ENCODE measurements at places on chromosomes 12 and 14.
A peak's percentile ranks its signal among the peaks of the same experiment; 100 is the strongest.

- DNase-seq, result no peak
These were observed 14.2 kb downstream of the ATXN2 start for GRCh38 chr12:111584959-111585358.

- no peak for DNase-seq
These were observed 80.4 kb downstream of the RASSF9 start for GRCh38 chr12:85755760-85756159.

DNA sequence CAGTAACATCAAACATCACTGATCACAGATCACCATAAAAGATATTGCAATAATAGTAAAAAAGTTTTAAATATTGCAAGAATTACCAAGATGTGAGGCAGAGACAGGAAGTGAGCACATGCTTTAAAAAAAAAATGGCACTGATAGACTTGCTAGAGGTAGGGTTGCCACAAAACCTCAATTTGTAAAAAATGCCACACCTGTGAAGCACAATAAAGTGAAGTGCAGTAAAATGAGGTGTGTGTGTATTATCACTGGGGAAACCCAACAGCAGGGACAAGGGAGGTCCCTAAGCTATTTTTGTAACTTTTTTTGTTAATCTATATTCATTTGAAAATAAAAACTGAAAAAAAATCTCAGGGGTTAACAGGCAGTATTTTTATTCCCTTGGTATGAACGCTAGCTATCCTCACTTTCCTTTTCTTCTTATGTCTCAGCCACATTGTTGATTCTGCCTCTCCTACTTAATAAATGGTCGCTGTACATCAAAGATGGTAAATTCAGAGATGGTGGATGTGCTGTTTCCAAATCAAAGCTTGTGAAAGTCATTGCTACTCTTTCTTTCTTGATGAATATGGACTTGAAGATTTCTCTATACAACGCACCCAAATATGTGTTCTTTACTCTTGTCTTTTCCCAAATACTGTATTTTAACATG lies 14.0 kb upstream of the KLRD1 start:
- no peak for DNase-seq

- DNase-seq, result no peak
These were observed 111.0 kb upstream of the MAX start for GRCh38 chr14:65213316-65213715.

DNA sequence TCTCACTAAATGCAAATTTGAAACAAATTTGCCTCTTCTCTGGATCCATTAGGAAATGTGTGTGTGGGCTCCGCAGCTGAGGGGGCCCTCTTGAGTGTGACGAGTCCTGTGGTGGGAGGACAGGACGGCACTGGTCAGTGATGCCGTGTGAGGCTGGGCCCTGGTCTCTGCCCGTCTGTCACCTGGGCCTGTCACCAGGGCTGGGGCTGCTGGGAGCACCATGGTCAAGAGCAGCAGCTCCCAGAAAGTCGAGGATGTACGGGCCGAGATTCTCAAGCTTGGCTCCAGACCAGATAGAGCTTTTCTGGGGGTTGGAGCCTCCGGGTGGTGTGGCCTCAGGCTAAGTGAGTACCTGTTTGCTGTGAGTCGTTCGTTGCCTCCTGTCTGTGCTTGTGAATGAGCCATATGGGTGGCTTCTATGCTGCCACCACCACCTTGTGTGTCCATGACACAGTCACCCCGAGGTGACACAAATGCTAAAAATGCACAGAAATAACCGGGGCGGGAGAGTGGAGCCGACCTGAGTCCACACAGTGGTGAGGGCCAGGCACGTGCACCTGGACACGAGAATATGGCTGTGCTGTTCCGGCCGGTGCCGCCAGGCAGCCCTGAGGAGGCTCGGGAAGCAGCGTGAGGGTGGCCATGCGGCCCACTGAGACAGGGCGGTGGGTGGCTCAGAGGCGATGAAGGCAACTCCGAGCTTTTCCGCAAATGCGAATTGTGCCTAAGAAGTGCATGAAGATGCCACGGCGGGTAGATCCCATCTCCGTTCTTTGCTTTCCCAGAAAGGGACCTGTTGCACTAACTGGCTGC lies 8.7 kb downstream of the PGAM5 start:
- DNase-seq, result no peak

- DNase-seq, result no peak
These were observed 71.6 kb downstream of the DCAF5 start for GRCh38 chr14:69081271-69081670.

GRCh38 chr12:107415834-107416233 lies 269.8 kb upstream of the PWP1 start:
- no peak for DNase-seq

GRCh38 chr14:50402965-50403364 lies 6.3 kb upstream of the CDKL1 start:
- DNase-seq, result no peak

DNA sequence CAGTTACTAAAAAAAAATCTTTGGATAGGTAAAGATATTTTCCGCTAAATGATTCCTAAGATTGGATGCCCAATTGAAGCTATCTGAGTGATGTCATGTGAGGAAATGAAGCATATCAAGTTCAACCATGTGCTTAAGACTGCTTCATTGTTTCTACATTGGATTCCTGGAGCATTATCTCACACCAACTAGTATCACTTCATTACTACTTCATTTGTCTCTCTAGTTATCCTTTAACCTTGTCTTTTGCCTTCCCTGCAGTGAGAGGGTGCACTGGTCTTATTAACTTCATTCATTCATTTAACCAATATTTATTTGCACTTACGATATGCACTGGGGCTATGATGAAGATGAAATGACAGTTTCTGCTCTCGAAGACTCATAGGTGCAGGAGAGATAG lies 198.1 kb downstream of the SLC38A4 start:
- no peak for DNase-seq

- DNase-seq, result no peak
These were observed 187.7 kb downstream of the SSPN start for GRCh38 chr12:26383041-26383440.

- no peak for DNase-seq
These were observed 12.2 kb downstream of the CCDC175 start for GRCh38 chr14:59564366-59564765.

GRCh38 chr12:107586256-107586970 lies 99.2 kb upstream of the PWP1 start:
- no peak for DNase-seq

GRCh38 chr12:93116632-93117031 lies 187.5 kb upstream of the EEA1 start:
- no peak for DNase-seq

DNA sequence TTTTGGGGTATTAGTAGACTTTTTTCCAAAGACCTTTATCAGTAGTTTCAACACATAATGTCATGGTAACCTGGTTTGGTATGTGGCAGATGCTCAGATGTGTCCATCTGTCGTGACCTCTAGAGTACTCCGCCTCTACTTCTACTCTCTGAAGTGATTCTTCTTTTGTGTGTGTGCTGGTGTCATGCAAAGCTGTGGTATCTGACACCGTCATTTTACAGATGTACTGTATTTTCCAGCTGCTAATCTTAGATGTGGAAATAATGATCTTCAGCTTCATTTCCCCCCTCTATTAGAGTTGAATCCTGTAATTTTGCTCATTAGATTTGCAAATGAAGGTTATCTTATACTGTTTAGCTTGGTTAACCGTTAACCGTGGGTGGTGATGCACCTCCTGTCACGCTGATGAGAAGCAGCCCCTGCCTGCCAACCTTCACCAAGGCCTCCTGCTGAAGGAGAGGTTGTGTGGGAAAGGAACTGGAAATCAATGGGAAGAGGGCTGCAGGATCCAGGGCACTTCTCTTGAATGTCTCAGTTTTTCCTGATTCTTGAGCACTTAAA lies 222.4 kb upstream of the AMIGO2 start:
- DNase-seq, result no peak

GRCh38 chr12:17076811-17077210 lies 470.8 kb upstream of the LMO3 start:
- no peak for DNase-seq

- no peak for DNase-seq
These were observed 1.5 kb upstream of the RASAL1 start for GRCh38 chr12:113136990-113137511.

- no peak for DNase-seq
These were observed 36.7 kb downstream of the TBC1D15 start for GRCh38 chr12:71876137-71876799.

- peak; percentile 62 for DNase-seq
These were observed at the start of gene HSPB8 for GRCh38 chr12:119178544-119179334. Gene HSPB8, plus strand, starts transcription at chr12:119178931. Its CDS starts 382 bp downstream, at chr12:119179313.

GRCh38 chr12:113874999-113875561 lies 91.0 kb downstream of the RBM19 start:
- no peak for DNase-seq

DNA sequence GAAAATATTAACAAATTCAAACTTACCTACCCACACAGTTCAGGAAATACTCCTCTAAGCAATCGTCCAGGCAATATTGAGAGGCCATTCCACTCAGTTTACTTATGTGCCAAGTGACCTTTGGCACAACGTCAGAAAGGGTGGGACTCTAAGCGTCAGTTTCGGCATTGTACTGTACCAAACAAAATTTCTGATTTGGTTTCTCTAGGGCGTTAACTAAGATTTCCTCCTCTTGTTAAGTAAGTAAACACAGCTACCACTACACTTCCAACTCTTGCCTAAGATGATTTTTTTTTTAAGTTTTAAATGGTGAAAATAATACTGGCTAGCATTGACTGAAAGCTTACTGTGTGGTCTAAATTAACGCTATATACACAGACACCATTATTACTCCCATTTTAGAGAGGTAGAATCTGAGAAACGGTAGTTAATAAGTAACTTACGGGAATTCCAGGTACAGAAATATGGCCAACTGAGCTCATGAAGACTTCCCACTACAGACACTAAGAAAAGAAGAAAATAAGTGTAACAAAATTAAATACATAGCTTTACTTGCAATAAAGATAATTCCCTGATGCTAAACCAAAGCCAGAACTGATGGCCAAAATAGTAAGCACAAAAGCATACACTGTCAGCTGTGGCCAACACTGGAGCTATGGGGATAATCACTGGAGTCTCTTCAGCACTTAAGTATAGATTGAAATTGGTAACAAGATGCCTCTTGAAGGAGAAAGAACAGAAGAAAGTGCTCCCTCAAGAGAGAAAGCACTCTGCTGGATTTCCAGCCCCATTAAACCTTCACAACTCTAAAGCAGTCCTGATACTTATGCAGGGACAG lies 76.1 kb downstream of the EPS8 start:
- no peak for DNase-seq

GRCh38 chr12:65010437-65010836 lies 110.7 kb downstream of the WIF1 start:
- no peak for DNase-seq

- DNase-seq, result no peak
These were observed 45.5 kb upstream of the FAR2 start for GRCh38 chr12:29103539-29103974.

GRCh38 chr12:100043631-100044030 lies 58.9 kb upstream of the ANKS1B start:
- no peak for DNase-seq

- DNase-seq, result no peak
These were observed 203.3 kb upstream of the CRY1 start for GRCh38 chr12:107296681-107297089.

- no peak for DNase-seq
These were observed 40.4 kb downstream of the TSPAN9 start for GRCh38 chr12:3117591-3118015.

DNA sequence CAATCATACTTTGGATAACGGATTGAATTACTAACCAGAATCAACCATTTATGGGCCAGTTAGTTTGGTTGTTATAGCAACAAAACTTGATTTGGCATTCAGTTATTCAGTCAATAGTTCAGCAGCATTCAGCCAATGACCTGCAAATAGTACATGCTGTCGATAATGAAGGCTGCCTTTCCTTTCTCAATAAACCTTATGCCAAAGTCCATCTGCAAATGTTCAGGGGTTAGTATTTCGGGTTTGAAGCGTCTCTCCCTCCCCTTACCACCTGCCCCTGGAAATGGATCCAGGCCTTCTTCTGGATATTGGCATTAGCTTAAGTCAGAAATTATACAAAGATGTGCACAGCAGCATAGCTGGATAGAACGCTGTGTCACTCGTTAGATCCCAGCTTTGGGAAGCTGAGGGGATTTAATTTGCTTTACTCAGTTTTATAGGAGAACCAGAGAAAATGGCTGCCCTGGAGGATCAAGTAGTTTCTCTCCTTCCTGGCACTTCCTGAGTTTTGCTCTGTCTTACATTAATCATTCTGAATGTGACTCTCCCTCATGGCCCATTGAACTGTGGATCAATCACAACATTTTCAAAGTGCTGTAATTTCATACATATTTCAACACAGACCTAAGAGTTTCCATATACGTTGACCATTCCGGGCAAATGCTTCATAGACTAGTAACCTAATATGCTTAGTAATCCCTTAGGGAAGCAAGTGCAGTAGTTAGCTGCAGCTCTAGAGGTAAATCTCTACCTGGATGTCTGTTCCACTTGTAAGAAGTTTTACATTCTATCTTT lies 46.7 kb upstream of the PTPRR start:
- no peak for DNase-seq

- DNase-seq, result no peak
These were observed 25.6 kb downstream of the MGAT4C start for GRCh38 chr12:86230516-86231146.

DNA sequence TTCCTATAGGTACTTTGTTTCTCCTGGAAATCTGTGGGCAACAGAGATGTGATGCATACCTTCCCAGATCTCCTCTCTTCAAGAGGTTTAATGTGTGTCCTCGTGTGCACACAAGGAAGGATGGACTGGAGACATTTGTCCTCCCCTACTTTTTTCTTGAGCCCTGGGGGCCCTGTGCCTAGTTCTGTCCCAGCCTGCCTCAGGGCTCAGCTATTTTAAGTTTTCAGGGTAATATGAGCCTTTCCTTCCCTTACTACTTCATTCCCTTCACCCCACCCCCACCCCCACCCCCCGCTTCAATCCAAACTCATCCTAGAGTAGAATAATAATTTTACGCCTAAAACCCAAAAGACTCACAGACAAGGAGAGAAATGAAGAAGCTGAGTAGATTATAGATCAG lies 446 bp downstream of the STAC3 start:
- no peak for DNase-seq

GRCh38 chr12:96454396-96454795 lies 35.0 kb upstream of the CFAP54 start:
- DNase-seq, result no peak

GRCh38 chr14:95269493-95269892 lies 50.2 kb downstream of the CLMN start:
- no peak for DNase-seq

DNA sequence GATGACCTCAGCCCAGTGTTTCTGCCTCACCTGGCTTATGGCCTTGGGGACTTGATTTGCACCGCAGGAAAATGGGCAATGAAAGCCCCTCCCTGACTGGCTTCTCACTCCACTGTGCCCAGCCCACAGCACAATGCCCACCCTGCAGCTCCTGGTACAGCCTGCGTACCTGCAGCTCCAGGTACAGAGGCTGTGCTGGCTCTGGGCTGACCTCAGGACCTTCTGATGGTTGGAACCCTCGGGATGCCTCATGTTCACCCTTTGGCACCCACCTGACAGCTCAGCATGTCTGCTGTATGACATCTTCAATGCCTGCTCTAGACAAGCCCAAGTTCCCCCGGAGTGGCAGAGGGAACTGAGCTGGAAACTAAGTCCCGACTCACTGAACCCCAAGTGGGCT lies 87.1 kb downstream of the ALG10 start:
- DNase-seq, result no peak

- DNase-seq, result no peak
These were observed 75.9 kb upstream of the C14orf180 start for GRCh38 chr14:104503691-104504090.

GRCh38 chr12:90042920-90043641 lies 334.4 kb upstream of the ATP2B1 start:
- DNase-seq, result no peak

- no peak for DNase-seq
These were observed 9.3 kb downstream of the CD163L1 start for GRCh38 chr12:7434670-7435069.

GRCh38 chr14:53462931-53463778 lies 310.0 kb upstream of the DDHD1 start:
- DNase-seq, result no peak

GRCh38 chr12:27252934-27253333 lies 8.8 kb downstream of the STK38L start:
- DNase-seq, result no peak

Data from SHP77 treated with DMSO at 0.1 percent for 48 hours (cell line).